Renal cortical epithelial cell (primary cell): ENCODE measurements at places on chromosomes 4 and X. TPM values are rescaled to one million over a fixed set of nuclear protein-coding genes. Genes with fewer than 3 reads are reported as not detected.
A peak's percentile ranks its signal among the peaks of the same experiment; 100 is the strongest.

DNA sequence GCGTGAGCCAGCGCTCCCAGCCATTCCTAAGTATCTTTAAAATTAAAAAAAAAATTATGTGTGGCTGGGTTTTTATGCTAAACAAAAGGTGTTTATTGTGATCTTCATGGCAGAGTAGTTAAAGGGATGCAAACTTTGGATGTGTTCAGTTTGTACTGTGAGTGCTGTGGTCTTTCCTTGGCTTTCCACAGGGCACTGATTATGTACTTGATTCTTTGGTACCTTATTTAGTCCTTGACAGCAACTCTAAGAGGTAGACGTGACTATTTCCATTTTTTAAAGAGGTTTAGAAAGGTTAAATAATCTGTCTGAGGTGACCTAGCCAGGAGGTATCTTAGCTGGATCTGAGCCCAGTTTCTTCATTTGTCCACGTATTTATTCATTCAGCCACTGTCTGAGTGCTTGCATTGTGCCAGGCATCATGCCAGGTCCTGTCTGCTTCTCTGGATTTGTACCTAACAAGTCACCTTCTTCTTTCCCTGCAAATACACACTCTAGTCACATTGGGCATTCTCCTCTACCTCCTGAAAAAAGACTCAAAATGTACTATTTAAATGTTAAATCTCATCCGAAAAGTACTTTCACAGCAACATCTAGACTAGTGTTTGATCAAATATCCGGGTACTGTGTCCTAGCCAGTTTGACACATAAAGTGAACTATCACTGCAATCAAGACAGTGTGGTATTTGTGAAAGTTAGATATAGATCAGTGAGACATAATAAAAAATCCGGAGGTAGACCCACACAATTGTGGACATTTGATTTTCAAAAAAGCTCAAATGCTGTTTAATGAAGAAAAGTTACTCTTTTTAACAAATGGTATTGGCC, 31.5 kb downstream of the WWC2 start:
- peak; percentile 83 for DNase-seq

Gene MAGEH1
- 18.9 and 19.7 TPM in 2 replicates for total RNA-seq

Gene MAGEB17
- total RNA-seq, result not detected in 2 replicates

Gene CTAG1B
- not detected in 2 replicates for total RNA-seq
